ENCODE measurements at places on chromosomes 5 and 9. TPM values are rescaled to one million over a fixed set of nuclear protein-coding genes. Genes with fewer than 3 reads are reported as not detected.

The SH3TC2 gene
- 38.8 TPM for total RNA-seq

DNA sequence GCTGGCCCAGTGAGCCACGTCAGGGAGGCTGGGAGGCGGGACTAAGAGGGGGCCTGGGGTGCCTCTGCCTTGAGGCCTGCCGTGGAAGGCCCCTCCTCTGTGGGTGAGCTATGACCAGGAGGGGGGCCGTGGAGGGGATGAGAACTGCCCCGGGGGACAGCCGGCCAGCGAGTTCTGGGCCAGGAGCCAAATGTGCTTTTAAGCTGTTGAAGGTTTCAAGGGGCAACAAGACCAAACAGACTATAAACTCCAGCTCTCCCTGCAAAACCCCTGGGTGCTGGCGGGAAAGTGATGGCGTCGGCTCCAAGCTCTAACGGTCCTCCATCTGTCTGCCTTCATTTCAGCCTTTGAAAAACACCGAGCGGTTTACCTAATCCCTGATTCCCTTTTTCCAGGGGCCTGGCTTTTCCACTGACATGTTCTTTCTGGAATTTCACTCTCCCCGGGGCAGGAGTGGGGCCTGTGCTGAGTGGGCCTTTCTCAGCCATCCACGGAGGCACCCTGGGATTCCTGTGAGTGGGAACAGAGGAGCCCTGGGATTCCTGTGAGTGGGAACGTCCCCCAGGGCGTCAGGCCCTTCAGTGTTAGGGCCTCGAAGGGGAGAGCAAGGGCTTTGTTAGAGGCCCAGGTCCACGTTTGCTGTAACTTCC is 65.6 kb downstream of the COL5A1 start:
- no peak for DNase-seq

DNA sequence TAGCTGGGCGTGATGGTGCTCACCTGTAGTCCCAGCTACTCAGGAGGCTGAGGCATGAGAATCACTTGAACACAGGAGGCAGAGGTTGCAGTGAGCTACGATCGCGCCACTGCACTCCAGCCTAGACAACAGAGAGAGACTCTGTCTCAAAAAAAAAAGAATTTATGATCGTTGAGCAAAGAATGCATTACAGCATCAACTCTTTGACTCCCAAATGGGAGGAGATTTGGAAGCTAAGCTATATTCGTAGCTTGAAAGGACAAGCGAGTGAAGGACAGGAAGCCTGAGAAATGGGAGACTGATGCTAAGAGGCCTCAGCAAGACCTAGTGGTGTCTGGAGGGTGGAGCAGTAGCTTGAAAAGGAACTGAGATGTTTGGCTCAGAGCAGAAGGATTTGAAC is 10.3 kb upstream of the CCIN start:
- no peak for DNase-seq

The SAPCD2 gene
- 50.3 TPM for total RNA-seq

The DMXL1 gene
- total RNA-seq: 27.3 TPM

DNA sequence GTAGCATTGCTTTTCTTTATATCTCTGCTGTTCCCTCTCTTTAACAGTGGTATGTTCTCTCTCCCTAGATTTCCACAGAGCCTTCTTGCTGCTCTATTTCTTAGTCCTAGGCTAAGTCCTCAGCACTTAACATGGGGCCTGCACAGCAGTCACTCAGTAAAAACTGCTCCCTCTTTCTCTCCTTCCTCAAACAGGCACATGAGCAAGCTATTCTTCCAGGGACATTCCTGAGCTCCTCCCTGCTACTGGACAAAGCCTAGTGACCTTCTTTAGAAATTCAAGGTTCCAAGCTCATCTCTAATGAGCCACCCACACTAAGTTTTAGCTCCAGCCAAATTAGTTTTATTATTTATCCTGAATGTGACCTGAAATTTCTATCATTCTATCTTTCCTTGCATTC is 39.5 kb downstream of the TRIM32 start:
- DNase-seq: no peak

The LHX3 gene
- 0.22 TPM for total RNA-seq

The CDH9 gene
- total RNA-seq: not detected

The HMCN2 gene
- total RNA-seq: 1.6 TPM

- no peak for DNase-seq
Measured at GRCh38 chr5:8961956-8962355, 583.9 kb downstream of the SEMA5A start.

DNA sequence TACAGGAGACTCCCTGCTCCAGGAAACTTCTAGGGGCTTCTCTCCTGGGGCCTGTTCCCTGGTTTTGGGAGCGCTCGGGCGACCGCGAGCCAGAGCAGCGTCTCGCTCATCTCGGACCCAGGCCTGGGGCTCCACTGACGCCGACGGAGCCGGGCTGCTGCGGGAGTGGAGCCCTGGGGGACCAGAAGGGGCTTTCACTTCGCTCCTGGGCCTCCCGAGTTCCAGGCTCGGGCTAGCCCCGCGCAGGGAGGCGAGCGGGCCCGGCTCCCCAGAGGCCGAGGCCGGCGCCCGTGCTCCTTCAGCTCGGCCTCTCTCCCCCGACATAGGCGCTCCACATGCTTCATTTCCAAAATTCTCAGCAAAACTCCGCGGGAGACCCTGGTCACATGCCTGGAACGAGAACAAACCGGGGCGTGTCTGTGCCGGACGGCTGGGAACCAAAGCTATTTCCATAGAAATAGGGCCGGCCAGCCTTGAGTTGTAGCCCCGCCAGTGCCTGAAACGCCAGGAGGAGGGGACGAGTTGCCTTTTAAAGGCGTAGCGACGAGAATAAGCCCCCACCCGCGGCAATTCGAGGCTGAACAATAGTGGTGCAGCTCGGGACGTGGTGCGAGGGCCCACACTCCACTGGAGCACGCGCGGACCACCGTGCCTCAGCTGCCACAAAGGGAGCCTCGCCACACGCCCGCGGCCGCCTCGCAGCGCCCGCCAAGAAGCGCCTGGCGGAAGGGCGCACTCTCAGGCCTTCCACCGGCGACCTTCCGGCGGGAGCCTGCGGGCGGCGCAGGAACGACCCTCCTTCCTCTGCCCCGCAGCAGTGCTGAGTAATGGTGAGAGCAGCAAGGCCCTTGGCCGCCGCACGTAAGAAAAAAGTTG is 1.1 kb upstream of the G3BP1 start:
- DNase-seq: peak; percentile 61

GRCh38 chr9:27421577-27421976 is 102.5 kb upstream of the IFNK start:
- peak; percentile 41 for DNase-seq

The AHRR gene
- total RNA-seq: 13.6 TPM

DNA sequence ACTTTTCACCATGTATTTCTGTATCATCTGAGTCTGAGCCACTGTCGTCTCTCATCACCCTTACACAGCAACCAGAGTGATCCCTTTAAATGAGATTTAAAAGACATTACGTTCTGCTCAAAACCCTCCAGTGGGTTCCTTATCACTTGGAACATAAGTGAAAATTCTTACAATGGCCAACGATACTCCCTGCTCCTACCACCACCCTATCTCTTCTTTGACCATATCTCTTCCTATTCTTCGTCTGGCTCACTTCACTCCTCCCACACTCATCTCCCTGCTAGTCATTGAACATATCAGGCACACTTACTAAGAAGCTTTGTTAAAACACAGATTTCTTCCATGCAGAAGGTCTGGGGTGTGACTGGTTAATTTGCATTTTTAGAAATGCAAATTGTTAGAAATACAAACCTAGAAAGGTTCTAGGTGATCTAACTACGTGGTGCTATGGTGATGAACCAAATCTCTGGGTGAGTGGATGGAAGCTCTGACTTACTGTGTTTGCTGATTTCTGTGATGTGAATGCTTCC is 166.6 kb upstream of the CD180 start:
- DNase-seq: no peak

GRCh38 chr5:160165137-160166068 is 46.2 kb upstream of the PWWP2A start:
- DNase-seq: peak; percentile 91

DNA sequence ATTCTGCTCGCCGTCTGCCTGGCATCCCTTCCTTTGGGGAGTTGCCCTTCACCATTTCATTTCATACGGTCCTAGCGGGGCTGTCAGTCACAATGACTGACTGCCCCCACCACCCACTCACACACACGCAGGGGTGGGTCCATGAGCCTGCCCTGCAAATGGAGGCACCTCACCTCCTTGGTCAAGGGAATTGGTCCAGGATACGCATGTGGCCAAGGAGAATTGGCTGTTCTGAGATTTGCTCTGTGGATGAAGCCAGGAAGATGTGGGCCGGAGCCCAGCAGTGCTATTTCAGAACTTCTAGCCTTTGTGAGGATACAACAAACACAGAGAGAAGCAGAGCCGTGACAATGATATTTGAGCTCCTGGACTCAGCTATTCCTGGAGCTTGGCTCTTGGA is 17.0 kb downstream of the C1QTNF2 start:
- DNase-seq: no peak

DNA sequence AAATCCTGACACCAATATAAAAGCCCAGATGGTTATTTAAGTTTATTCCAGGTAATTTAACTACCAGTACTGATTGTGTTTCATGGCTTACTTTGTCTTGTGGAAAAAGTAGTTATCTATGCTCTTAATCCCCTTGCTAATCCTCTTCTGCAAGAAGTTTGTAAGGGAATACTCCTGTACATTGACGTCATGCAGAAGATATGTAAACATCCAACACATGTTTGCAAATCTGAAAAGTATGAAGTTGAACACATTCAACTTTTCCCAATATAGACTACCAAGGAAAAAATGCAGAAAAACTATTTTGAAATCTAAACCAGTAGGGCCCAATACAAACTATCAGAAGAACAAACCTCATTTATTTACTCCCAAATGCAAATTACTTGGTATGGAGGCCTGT is 56.3 kb upstream of the ELL2 start:
- no peak for DNase-seq

DNA sequence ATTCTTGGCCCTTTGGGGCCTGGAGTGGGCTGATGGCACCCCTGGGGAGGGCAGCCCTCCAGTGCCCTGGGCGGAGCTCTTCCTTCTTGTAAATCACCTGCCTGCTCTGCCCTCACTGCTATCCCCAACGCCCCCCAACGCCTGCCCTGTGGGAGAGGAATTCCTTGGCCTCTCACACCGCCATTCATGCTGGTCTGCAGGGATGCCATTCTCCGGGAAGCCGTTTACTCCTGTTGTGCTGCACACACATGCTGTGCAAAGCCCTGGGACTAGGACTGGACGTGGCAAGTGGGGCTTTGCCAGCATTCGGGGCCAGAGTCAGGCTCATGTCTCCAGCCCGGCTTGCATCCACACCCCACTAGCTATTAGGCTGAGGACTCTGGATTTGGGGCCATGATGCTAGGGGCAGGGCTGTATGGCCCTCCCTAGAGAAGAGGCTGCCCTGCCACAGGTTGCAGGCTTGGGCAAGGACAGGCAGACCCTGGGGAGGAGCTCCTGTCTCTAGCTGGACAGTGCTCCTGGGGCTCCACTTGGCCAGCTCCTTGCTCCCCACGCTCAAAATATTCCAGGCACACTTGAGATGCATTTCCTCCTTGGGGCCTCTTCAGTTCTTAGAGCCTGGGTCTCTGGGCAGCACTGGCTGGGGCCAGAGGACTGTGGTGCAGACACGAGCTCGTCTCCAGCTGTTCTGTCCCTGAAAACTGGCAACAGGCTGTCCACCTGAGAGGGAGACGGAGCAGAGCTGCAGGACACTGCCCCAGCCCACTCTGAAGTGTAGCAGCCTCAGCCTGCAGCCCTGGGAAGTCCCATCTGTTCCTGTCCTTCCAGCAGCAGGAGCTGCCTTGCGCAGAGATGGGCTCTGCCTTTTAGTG is 226.9 kb downstream of the CACNA1B start:
- DNase-seq: no peak

The SHOC1 gene
- total RNA-seq: not detected

The PCDHB10 gene
- not detected for total RNA-seq

DNA sequence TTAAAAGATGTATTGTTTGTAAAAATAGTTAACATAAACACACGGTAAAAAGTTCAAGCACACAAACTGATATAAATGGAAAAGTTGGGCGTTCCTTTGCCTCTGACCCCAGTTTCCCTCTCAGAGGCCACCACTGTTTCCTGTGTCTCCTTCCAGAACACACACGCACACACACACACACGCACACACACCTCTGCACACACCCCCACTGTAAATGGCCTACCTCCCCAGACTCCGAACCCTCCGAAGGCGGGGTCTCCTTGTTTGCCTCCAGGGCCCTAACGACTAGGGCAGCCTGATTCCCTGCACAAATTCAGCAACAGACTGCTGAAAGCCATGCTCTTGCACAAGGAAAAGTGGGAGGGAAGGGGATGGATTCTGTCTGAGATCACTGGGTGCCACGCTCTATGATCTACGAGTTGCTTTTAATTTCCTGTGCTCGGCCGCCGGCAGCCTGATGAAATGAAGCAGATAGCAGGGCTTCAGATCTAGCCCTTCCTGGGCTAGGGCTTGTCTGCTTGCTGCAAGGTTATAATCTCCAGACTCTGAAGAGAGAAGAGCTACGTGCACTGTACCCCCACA is 184.0 kb upstream of the IL12B start:
- DNase-seq: no peak

- DNase-seq: no peak
Measured at GRCh38 chr5:94240596-94240992, 377.8 kb downstream of the KIAA0825 start.

DNA sequence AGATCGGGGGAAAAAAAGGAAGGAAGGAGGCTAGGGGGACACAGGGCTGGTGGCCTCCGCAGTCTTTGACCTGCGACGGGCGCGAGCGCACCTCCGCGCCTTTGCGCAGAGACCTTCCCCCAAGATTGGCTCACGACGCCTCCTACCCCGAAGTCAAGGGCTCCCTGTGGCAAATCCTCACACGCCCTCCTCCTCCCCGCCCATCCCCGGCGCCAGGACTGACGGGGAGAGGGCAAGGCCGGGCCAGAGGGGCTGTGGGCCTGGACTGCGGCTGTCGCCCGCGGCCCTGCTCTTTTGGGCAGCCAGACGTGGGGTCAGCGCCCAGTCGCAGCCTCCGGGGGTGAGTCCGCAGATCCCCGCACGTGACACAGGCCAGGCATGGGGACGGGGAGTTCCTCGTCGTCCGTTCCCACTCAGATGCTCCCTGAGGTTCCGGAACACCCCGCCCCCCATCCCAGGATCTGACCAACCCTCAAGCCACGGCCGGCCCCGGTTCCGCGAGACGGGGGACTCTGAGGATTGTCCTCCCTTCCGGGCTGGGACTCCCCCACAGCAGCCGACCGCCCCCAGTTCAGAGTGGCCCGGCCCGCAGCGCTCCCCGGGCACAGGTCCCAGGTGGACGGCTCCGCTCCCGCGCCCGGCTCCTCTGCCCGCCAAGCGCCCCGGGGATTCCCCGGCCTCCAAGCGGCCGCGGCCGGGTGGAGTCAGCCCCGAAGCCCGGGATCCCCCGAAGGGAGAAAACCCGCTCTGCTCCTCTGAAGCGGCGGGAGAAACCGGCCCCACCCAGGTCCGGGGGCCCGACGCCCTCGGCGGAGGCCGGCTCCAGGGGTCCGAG is 543 bp upstream of the ANKRD33B start:
- no peak for DNase-seq

- DNase-seq: no peak
Measured at GRCh38 chr9:75824816-75825568, 65.5 kb upstream of the PCSK5 start.

The FYB1 gene
- 10.5 TPM for total RNA-seq

The ADAMTS19 gene
- total RNA-seq: not detected

DNA sequence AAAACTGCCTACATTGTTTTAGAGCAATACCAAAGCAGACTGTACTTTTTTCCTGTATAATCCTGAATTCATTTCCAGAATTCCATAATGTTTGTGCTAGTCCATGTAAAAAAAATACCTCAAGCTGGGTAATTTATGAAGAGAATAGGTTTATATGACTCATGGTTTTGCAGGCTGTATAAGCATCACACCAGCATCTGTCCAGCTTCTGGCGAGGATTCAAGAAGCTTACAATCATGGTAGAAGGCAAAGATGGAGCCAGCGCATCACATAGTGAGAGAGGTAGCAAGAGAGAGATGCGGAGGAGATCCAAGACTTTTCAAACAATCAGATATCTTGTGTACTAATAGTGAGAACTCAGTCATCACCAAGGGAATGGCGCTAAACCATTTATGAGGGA is 280.3 kb upstream of the CDH9 start:
- DNase-seq: no peak
